ENCODE measurements at places on chromosomes 5 and 9.

DNA sequence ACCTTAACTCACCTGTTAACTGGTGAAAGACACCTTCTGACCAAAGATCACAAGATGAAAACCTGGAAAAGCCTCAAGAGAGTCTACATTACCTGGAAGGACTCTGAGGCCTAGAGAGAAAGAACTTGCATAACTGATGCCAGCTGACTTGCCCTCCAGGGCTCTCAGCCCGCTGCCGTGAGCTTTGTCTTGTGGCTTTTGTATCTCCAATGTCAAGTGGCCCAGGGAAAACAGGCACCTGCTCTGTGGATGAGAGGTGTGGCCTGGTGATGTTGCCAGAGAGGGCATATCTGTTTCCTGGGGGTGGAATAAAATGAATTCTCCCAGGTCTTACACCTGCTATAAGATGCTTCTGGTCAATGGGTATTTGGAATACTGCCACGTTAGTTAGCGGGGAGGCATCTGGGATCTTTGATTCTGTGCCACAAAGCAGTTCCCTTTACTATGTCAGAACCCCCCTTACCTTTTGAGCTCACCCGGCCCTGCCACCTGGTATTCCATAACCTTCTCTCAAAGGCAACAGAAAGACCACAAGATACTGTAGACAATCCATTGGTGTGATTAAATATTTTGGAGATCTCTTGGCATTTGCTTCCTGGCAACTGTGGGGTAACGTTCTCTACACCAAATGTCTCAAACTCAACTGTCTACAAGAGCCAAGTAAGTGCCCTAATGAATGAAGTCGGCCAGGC, 54.9 kb upstream of the N4BP3 start:
- no peak for DNase-seq

- DNase-seq = no peak
Measured at GRCh38 chr5:94523018-94523417, 95.4 kb downstream of the KIAA0825 start.

DNA sequence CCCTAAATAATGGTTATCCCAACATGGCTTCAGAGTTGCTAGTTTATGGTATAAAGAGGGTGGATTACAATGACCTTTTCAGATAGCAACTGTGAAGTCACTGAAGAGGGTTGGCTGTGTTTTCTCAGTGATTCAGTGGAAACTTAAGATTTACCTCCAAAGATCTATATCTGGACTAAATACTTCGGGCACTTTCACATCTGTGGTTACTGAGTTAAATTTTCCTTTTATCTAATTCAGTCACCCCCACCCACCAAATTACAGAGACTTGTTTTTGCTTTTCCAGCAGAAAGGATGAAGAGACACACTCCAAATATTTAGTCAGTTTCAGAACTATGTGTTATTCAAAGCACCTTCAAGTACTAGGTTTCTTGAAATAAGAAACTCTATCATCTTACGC, 573.2 kb downstream of the CCDC171 start:
- DNase-seq = no peak

- peak; percentile 79 for DNase-seq
Measured at GRCh38 chr9:137077758-137078693, 709 bp downstream of the UAP1L1 start.

DNA sequence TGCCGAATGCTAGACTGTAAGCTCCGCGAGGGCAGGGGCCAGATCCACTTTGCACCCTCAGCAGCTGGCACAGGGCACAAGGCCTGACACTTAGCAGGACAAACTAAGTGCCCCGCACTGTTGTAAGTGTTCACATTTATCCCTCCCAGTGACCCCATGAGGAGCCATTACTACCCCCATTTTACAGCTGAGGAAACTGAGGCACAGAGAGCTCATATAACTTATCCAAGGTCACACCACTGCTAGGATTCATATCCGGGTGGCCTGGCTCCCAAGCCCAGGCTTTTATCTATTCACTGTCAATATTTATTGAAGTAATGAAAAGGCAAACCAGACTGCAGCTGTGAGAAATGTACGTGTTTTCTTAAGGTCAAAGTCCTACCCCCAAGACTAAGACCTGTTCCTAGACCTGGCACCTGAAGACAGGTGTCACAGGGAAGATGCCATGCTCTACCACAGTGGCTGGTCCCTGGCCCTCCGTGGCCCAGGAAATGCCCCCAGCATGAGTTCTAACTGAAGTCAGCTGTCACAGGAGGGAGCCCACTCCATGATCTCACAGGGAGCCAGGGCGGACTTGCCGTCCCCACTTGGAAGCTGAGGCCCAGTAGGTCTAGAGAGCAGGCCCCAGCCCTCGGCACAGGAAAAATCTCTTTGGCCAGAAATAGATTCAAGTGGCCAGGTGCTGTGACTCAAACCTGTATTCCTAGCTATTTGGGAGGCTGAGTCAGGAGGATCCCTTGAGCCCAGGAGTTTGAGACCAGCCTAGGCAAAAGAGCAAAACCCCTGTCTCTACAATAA, 74.7 kb upstream of the IL17B start:
- no peak for DNase-seq

DNA sequence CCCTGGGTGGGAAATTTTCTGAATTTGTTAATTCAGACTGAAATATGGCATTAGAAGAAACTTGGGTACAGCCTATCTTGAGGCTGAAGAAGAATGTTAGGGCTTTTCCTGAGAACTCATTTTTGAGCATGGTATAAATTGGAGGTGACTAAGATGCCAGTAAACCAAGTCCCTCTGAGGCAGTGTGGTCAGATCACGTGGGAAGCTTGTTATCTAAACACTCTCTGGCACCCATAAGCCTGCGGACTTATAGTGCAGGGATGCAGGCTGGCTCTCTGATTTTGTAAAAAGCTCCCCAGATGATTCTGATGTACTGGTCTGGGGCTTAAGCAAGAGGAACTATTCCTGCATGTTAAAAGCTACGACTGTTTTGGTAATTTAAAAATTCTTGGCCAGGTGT, 34.3 kb downstream of the MTMR12 start:
- no peak for DNase-seq

- DNase-seq = no peak
Measured at GRCh38 chr5:89069591-89069990, 186.6 kb upstream of the MEF2C start.

- DNase-seq = no peak
Measured at GRCh38 chr5:24621792-24622191, 23.0 kb downstream of the CDH10 start.

Measured in activated CD8-positive, alpha-beta memory T cell treated with anti-CD3 and anti-CD28 coated beads for 24 hours (primary cell).